ENCODE measurements at places on chromosomes 3 and 15.

DNA sequence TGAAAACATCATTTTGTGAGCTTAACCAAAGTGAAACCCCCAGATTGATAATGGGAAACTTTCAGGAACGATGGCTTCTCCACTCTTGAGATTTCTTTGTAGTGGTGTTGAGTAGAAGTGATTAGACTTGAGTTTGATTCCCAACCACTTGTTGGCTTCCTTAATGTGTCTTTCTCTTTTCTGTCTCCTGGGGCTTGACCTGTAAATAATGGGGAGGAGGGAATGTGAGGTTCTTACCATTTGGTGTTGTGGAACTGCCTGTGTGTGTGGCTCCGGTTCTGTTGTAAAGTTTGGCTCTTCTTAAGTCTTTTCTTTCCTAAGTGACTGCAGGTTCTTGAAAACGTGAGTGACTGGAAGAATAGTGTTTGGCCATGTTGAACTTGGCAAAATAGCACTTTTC, 2.7 kb downstream of the CDV3 start:
- no peak for DNase-seq

- no peak for DNase-seq
Measured at GRCh38 chr3:117537949-117538348, 828.4 kb downstream of the TUSC7 start.

DNA sequence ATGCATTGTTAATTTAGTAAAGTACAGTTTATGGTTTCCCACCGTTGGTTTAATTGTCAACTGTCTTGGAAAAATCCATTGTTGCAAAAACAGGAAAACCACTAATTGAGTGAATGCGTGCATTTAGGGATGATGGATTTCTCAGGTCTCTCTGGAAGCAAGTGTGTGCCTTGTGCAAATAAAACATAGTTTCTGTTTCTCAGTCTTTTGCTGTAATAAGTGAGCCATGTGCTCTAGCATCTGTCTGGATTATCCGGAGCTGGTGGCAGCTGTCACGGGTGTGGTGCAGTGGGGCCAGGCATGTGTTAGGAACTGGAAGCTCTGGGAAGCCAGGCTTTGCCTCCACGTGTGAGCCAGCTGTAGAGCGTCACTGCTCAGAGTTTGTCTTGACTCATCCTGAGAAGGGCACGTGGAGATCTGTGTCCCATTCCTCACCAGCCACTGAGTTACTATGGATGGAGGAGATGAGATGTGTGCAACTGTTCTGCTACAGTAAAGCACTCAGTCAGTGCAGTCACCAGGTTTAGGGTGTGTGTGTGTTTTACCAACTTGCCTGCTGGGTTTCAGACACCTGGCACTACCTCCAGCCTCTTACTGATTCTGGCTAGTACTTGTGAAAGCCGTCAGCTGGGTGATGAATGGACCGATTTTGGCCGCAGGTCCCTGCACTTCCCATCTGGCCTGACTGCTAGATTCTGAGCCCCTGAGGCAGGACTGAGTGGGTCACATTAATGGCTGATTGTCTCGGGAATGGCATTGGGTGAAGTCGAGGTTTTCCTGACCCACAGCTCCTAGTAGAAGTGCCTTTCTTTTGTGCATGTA, 7.2 kb downstream of the APBA2 start:
- DNase-seq, result no peak

DNA sequence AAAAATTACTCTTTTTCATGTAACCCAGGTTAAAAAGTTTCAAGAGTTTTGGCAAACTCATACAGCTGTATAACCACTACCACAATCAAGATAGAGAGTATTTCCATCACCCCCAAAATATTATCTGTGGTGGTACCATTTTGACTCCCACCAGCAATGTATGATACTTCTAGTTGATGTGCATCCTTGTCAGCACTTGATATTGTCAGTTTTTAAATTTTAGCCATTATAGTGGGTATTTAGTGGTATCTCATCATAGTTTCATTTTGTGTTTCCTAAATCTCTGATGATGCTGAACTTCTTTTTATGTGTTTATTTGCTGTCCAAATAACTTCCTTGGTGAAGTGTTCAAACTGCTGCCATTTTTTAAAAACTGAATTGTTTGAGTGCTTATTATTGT, 14.6 kb downstream of the CTDSPL start:
- no peak for DNase-seq

GRCh38 chr3:40584625-40585189, 59.9 kb downstream of the ZNF621 start:
- peak; percentile 71 for DNase-seq

Data from stimulated activated CD4-positive, alpha-beta T cell treated with anti-CD3 and anti-CD28 coated beads, Interleukin-1b, Interleukin-23, amount 100 ng/mL, for 48 hours (primary cell).